Activated CD8-positive, alpha-beta memory T cell treated with anti-CD3 and anti-CD28 coated beads, Interleukin-2, amount 10 ng/mL, durations not matched to agents 7 days and 5 days (primary cell): ENCODE measurements at places on chromosomes 16 and 17.
A peak's percentile ranks its signal among the peaks of the same experiment; 100 is the strongest.

DNA sequence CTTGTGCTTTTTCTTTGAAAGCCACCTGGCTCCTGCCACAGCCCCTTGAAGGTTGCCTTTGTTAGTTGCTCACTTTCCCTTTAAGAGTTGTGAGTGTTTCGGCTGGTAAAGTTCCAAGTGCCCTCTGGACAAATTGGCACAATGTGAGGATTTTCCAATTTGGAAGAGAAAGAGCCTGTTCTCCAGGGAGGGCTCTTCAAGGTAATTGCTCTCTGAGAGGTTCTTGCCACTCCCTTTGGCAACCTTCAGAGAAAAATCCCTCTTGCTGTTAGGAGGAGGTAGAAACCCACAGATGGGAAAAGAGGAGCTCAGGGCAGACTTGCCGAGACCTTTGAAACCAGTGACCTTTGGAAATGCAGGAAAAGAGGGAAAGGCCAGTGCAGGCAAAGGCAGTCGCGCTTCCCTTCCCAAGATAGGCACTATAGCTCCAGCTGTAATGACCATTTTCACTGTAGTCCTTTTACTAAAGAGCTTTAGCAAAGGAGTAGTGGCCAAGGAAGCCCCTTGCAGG, 49.0 kb upstream of the AKAP1 start:
- DNase-seq = no peak

GRCh38 chr16:49631187-49632041, 224.5 kb downstream of the ZNF423 start:
- DNase-seq = peak; percentile 22

- peak; percentile 92 for DNase-seq
Observed at GRCh38 chr16:57577691-57578224, 35.3 kb downstream of the ADGRG5 start.

GRCh38 chr17:36657763-36658490, 56.5 kb downstream of the MRM1 start:
- DNase-seq = peak; percentile 48

- DNase-seq = no peak
Observed at GRCh38 chr16:29315916-29316517, 90.5 kb downstream of the NPIPB11 start.
